ENCODE measurements at places on chromosomes 3 and 15.

- DNase-seq = no peak
These were observed 635 bp downstream of the CD276 start for GRCh38 chr15:73684581-73685455.

DNA sequence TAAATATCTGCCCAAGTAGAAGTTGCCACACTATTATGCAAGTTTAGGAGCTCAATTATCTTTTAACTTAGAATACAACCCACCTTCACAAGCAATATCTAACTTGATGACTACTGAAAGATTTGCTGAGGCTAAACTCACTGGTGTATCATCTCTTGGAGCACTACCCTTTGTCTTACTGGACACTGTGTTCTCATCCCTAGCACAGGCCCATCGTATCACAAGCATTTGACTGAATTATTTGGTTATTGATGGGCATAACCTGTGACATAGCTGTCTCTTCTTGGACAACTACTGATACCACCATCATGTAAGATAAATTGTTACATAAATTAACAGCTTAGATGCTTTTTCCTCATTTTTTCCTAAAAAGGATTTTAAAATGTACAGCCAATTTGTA, 216.2 kb upstream of the THBS1 start:
- no peak for DNase-seq

DNA sequence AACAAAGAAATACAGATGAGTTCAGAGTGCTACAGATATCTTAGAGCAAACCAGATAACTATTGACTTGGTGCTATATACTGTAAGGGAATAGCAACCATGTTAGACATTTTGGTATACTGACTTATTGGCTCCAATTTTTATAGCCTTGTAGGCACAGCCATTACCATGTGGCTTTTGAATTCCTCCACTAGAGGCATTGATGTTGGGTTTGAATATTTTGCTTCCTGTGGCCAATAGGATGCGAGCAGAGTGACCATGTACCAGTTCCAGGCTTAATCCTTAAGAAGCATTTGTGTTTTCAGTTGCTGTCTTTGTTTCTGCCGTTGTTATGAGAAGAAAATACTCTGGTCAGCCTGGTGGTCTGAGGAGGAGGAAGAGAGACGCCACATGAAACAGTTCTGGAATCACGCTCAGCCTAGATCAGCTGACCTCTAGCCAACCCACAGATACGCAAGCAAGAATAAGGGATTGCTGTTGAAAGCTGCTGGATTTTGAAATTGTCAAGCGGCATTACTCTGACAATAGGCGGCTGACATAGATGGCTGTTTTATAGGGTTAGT, 109.4 kb upstream of the TNIK start:
- peak; percentile 39 for DNase-seq

DNA sequence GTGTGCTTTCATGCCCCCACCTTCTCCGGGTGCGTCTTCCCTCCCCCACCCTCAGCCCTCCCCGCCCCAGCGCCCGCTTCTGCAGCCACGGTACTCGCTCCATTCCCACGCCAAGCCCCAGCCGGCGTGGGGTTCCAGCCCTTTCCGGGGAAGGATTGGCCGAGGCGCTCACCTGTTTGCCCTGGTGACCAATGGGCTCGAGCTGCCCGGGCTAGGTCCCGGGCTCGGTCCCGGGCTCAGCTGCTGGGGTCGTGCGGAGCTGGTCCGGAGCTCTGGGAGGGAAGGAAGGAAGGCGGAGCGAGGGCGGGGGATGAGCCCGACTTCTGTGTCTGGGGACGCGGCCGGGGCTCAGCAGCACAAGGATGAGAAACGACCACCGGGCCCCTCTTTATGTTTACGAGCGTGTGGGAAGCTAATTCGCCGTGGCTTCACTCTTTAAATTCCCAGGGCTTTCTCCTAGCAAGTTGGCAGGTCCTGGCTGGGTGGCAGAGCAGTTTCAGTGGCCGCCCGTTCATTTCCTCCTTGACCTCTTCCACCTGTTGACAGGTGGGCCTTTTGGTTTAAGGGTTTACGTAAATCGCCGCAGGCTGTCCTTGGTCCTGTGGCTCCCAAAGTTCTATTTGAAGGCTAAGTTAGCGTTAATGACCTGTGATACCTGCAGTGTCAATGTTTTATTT, at the start of gene IGSF10:
Gene IGSF10 (minus strand): TSS at position 288 of the 677 bp plus-strand sequence. CDS start 2,352 bp downstream, outside the sequence.
- DNase-seq = peak; percentile 16

GRCh38 chr3:46926039-46926438, 48.5 kb downstream of the PTH1R start:
- no peak for DNase-seq

GRCh38 chr3:100053951-100054620, 60.2 kb downstream of the FILIP1L start:
- DNase-seq = no peak

- no peak for DNase-seq
These were observed 26.1 kb downstream of the RASGRP1 start for GRCh38 chr15:38538328-38539007.

- DNase-seq = peak; percentile 48
These were observed 64.2 kb upstream of the CFAP161 start for GRCh38 chr15:81069909-81070308.

- no peak for DNase-seq
These were observed 156.3 kb downstream of the HCN4 start for GRCh38 chr15:73212424-73212823.

GRCh38 chr3:13399603-13400002, 20.5 kb downstream of the NUP210 start:
- DNase-seq = no peak

- no peak for DNase-seq
These were observed 223.0 kb downstream of the NR2F2 start for GRCh38 chr15:96553451-96553850.

GRCh38 chr3:154656486-154656885, 226.5 kb upstream of the GPR149 start:
- no peak for DNase-seq

DNA sequence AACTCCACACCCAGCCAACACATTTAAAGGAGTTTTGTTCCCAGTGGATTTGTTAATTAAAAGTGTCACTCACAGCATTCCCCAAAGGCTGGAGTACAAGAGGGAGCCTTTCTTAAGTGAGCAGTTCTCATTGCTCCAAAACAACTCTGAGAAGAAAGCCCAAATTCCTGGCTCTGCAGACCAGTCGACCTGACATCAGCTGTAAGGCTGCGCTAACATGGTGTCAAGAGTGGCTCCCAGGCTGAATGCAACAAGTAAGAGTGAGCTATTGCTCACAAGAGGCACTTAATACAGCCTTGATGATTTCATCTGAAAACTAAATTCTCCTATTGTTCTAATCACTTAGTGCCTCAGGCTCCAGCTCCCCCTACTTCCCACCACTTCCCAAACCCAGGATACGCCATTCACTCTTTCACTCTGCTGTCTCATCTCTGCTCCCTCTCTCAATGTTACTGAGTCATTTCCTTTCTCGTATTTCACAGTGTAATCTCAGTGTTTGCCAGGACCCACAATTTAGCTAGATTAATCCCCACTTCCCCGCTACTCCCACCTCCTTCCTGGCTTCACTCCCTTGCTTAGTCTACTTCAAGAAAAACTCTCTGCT, 81.8 kb downstream of the WWTR1 start:
- peak; percentile 63 for DNase-seq

DNA sequence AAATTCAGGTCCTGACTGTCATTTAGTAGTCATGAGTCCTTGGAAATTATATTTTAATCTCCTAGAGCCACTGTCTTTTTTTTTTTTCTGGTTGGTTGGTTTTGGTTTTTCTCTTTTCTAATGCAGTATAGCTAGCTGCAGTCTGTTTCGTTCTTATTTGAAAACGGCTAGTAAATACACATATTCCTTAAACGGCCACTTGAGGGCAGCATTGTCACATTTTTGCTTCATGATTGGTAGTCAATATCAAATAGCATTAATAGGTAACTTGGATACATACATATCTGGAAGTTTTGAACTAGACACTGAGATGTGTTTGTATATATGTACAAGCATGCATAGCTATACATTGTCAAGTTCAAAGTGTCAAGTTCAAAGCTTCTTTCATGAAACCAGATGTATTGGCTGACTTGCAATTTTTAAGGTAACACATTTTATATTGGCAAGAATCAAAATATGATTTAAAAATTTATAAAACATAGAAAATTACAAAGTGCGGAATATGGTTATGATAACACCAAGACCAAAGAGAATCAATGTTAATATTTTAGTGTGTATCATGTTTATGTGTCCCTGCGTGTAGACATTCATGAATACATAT, 22.5 kb downstream of the GABRA5 start:
- peak; percentile 77 for DNase-seq

DNA sequence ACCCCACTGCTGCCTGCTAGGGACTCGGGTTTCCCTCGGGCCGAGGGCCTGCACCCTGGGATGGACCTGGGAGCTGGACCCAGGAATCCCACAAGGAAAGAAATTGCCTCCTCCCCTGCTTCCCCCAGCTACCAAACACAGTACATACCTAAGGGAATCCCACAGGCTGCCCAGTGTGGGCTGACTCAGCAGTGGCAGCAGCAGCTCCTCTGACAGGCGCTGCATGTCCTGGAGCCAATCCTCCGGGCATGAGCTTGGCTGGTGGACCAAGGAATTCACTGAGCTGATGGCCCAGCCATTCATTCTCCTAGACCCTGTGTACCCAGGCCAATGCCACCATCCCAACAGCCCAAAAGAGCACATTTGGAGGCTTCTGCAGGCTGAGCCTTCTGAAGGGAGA, 9.5 kb upstream of the LTK start:
- DNase-seq = no peak

- no peak for DNase-seq
These were observed 2.2 kb downstream of the FAH start for GRCh38 chr15:80155001-80155377.

GRCh38 chr3:98594628-98595324, 1.4 kb upstream of the CPOX start:
- no peak for DNase-seq

GRCh38 chr3:132597660-132598059, 590 bp downstream of the ACKR4 start:
- no peak for DNase-seq

DNA sequence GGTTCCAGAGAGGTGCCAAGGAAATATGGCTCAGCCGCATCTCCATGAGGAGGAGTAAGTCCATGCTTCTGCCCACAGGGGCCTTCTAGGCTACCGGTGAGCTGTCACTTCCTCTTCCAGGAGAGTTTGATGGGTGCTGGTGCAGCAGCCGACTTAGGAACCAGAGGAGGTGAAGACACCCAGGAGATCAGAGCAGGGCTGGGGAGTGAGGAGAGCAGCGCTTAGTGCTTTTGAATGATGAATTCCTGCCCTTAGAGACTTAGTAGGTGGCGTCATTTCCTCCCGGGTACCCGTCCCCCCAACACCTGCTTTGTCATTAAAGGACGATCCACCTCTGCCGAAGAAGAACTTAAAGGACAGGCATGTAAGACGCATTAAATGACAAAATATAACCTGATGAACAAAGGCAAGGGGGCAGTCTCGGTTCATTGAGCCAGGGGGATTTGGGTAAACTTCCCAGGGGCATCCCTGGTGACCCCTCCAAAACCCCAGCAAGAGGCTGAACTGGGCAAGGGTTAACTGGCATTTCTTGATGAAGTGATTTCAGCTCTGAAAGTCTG, 67.6 kb downstream of the HES1 start:
- no peak for DNase-seq

DNA sequence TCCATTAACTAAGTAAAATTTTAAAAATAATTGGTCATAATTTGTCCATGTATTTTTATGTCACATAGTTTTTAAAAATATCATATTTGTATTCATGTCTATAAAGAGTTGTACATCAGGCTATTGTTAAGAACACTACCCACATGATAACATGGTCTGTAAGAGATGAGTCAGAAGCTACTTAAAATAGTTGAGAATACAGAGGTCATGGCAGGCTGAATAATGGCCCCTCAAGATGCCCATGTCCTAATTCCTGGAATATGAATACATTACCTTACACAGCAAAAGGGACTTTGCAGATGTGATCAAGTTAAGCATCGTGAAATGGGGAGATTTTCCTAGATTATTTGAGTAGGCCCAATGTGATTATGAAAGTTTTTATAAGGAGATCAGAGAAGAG, 782.9 kb upstream of the GOLIM4 start:
- no peak for DNase-seq

DNA sequence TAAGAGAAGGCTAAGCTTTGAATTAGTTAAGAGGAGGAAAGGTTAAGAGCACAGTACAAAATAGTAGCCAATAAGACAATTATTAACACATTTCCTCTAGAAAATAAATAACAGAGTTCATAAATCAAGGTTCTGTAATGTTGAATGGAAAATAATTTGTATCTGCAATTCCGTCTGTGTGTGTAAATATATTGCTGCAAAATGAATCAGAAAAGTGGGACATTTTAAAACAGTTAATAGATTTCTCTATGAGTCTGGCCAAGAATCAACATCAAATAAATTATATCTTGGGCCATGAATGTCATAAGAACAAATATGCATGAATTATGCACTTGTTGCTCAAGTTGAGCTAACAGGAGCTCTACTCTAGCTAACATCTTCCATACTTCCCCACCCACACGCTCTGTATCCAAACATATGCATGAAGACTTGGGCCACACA, 14.2 kb upstream of the SUCNR1 start:
- no peak for DNase-seq

DNA sequence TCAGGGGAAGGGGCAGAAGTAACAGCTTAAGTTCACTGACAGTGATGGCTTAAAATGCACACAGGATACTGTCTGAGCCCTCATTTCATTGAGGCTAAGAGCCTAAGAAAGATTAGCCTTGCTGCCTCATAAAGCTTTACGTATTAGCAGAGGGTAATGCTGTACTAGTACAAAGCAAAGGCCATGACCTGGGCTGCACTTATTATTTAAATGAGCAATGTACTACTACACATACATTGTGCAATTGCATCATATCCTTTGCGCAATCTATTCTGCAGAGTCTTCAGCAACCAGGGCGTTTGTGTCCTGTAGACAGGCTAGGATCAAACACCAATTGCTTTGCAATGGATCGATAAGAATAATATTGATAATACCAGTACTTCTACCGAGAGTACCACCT, 221.8 kb downstream of the TPRG1 start:
- no peak for DNase-seq

- DNase-seq = peak; percentile 61
These were observed 90.6 kb upstream of the PROK2 start for GRCh38 chr3:71875461-71875947.

DNA sequence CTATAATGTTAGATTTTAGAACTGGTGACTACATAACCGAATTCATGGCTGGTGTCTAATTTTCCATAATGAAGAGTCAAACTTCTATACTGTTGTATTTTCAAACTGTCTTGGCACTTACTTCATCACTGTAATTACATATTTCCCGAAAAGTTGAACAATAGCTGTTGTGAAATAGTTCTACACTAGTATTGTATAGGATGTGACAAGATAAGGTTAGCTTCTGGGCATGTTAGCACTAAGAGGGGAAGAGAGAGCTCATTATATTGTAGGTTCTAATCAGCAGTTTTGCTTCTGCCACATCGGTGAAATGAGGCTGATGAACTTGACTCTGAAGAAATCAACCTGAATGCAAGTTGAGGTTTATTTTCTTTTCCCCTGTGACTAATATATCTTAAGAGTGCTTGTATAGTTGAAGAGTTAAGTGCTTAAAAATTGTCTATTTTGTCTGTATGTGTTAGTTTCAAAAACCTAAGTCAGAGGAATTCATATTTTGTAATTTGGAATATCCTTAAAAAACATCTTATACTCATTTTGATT, 8.9 kb downstream of the GYG1 start:
- DNase-seq = no peak
